ENCODE measurements at places on chromosomes 2 and 18.

- DNase-seq = no peak
These were observed 34.8 kb upstream of the ODC1 start for GRCh38 chr2:10482913-10483312.

DNA sequence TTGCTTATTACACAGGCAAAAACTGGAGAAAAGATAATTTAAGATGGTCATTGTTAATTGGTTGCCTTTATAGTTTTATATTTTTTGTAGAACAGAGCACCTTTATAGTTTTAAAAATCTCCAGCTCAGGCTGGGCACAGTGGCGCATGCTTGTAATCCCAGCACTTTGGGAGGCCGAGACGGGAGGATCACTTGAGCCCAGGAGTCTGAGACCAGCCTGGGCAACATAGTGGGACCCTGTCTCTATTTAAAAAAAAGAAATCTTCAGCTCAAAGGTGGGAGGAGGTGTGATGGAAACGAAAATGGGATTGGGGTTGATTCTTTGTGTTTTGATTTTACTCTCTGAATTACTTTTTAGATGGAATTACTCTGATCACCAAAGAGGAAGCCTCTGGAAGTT lies 85.4 kb downstream of the XRCC5 start:
- DNase-seq = no peak

DNA sequence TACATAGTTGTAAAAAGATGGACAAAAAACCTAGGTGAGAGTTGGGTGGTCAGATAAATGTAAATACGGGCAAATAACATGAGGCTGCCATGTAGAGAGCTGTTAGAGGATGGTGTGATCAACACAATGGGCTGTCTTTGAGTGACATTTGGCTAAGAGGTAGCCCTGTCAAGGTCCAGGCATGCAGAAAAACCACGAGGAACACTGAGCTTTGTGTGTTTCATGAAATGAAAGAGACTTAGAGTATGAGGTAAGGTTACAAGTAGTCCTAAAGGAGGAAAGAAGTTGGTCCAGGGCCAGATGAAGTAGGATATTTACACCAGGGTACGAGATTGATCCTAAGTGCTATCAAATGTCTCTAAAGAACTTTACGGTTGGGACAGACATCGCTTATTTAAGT lies 160.9 kb downstream of the RDH14 start:
- no peak for DNase-seq

DNA sequence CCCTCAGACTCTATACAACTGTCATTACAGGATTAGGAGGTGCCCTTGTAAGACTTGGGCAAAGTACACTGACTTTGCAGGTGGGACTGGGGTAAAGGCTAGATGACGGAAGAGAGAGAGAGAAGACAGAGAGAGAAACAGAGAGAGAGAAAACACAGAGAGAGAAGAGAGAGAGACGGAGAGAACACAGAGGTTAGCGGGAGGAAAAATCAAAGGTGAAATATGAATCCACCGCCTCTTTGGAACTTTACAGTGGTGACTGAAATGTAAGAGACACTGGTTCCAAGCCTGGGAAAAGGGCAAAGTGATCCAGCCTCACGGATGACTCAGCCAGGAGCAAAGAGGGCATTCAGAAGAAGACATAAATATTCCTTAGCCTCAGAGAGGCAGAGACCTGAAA lies 25.1 kb upstream of the CAB39 start:
- DNase-seq = no peak

GRCh38 chr2:137838255-137839092 lies 125.8 kb upstream of the HNMT start:
- DNase-seq = no peak

DNA sequence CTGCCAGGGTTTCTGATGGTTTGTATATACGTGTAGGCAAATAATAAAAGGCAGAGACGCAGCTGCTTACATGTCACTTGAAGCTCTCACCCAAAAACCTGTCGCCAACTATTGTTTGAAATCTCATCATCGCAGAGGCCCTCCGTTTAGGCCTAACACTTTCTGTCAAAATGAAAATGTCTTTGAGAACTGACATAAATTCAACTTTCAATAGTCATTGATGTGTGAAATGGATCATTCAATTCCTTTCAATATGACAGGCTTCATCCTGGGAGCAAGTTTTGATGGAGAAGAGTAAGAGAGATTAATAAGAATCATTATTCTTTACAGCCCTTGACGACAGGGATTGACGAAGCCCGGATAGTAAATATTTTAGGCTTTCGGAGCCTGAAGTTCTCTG lies 2.7 kb downstream of the ACTG2 start:
- DNase-seq = no peak

DNA sequence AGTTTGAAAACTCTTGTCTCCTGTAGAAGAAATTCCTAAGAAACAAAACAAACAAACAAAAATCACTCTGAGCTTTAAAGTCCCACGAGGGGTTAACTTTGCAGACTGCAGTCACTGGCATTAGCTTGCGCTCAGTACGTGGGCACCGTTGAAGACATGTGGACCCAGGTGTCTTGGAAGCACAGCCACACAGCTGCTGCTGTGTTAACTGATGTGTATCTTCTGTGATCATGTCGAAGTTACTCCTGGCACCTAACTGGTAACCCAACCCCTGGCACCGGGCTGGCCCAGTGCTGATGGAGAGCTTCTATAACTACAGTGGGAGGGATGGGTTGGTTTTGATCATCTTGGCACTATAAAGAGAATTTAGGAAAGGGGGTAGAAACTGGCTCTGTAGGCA lies 51.6 kb upstream of the FHL2 start:
- no peak for DNase-seq

- no peak for DNase-seq
These were observed 145.6 kb downstream of the AGAP1 start for GRCh38 chr2:235639428-235639773.

DNA sequence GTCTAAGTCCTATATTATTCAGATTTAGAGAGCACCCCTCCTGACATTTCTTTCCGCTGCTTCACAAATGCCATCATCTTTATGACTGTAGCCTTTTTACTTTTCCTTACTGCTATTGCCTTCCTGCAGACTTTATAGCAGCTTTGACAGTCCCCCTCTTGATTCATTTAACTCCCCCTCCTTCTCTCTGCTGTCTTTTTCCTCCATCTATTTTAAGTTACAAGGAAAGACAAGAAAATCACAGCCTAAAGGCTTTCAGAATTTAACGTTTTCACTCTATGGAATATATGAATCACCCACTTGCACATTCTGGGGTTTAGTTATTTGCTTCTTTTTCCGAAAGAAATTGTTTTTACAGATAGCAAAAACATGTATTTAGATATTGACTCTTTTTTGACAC lies 183.4 kb upstream of the SETBP1 start:
- no peak for DNase-seq

- DNase-seq = peak; percentile 34
These were observed 246.0 kb downstream of the LDLRAD4 start for GRCh38 chr18:13464432-13465123.

DNA sequence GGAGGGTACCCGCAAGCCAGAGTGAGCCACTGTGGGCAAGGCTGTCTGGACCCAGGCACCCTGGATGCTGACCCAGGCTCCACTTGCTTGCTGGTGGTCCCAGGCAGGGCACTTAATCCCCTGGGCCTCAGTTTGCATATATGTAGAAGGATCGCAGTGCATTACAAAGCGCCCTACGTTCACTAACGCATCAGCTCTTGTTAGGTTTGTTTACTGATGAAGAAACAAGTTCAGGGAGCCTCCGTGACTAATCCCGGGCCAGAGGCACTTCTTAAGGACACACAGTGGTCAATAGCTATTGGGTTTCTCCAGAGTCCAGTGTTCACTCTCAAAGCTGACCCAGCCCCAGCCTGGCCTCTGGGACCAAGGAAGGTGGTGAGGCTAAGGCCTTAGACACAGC lies 70.2 kb downstream of the LBH start:
- no peak for DNase-seq

- DNase-seq = no peak
These were observed 55.6 kb upstream of the TEX51 start for GRCh38 chr2:126843081-126843480.

DNA sequence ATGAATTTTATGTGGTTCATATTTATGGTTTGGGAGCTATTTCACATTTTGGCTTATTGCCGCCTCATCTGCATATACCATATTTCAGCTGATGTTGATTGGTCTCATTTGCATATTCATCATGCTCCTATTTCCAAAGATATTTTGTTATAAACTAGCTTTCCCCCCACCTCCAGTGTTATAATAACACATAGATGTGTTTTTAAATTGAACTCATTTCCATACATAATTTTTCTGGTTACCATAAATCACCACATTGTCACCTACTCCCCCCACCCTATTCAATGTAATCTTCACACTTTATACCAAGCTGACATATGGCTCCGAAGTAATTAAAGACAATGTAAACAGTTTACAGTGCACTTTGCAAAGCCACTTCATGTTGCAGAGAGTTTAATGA lies 101.2 kb downstream of the FSHR start:
- DNase-seq = no peak

GRCh38 chr18:76958692-76959341 lies 136.5 kb downstream of the ZNF236 start:
- DNase-seq = no peak

- no peak for DNase-seq
These were observed 1.2 kb upstream of the UGT1A7 start for GRCh38 chr2:233680361-233681045.

DNA sequence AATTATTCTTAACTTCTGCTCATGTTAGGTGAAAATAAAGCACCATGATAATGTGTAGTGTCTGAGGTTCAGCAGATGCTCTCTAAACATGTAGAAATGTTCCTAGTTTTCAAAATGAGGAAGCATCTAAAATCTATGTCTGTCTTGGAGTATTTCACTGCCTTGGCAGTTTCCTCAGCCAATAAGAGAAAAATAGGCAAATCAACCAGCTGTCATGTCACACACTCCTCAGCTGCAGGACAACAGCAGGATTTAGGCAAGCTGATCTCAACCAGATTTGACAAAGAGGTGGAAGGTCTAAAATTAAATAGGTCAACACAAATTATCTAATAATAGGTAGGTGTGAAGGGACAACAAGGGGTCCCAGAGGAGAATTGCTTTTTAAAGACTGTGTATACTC lies 164.1 kb upstream of the BOD1L2 start:
- no peak for DNase-seq

- no peak for DNase-seq
These were observed 29.5 kb upstream of the MYO1B start for GRCh38 chr2:191215666-191216065.

DNA sequence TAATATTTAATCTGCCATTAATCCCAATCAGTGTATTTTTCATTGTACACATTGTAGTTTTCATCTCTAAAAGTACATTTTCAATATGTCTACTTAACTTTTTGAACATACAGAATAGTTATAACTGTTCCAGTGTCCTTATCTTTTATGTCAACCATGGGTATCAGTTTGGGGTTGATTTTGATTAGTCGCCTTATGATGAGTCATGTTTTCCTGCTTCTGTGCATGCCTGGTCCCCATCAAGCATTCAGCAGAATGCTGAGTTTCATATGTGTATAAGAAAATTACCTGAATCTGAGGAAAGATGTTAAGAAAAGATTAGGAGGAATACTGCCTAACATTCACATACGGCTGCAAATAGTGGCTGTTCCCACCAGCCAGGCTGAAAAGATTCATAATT lies 17.7 kb downstream of the SPDYA start:
- DNase-seq = no peak

DNA sequence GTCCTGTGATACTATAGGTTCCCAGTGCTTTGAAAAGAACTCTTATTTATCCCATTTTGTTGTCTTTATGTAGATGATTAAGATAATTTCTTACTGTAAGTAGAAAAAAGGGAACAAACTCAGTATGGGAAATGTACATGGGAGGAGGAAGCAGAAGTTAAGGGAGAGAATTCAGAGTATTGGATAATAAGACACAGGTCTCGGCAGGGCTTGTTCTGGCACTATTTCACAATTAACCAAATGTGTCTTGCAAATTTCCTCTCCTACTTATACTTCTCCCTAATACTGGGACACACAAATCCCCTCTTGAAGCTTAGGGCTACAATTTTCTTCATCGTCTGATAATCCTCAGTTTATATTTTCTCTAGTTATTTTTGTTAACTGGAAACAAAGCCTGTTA lies 744.0 kb downstream of the ADCYAP1 start:
- no peak for DNase-seq

- no peak for DNase-seq
These were observed 190.9 kb downstream of the EIPR1 start for GRCh38 chr2:3186766-3187165.

- DNase-seq = no peak
These were observed 435.1 kb downstream of the MTX2 start for GRCh38 chr2:176704282-176704858.

- no peak for DNase-seq
These were observed 9.4 kb upstream of the ARHGAP28 start for GRCh38 chr18:6719910-6720683.

GRCh38 chr2:133090358-133090757 lies 420.4 kb upstream of the LYPD1 start:
- DNase-seq = no peak

- DNase-seq = no peak
These were observed 70.9 kb downstream of the AFF3 start for GRCh38 chr2:100071335-100072043.

DNA sequence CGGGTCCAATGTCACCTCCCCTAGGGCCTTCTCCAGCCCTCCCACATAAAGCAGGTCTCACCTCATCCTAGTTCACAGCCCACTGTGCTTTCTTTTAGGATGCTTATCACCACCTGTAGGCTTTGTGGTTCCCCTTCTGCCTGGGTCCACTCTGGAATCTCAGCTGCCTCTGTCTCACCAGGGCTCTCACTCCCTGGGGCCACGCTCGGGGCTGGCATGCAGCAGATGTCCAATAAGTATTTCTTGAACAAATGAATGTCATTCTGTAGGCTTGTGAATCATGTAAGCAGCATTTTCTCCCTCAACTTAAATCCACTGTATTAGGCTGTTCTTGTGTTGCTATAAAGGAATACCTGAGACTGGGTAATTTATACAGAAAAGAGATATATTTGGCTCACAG lies 4.3 kb upstream of the SH3BP4 start:
- DNase-seq = no peak

DNA sequence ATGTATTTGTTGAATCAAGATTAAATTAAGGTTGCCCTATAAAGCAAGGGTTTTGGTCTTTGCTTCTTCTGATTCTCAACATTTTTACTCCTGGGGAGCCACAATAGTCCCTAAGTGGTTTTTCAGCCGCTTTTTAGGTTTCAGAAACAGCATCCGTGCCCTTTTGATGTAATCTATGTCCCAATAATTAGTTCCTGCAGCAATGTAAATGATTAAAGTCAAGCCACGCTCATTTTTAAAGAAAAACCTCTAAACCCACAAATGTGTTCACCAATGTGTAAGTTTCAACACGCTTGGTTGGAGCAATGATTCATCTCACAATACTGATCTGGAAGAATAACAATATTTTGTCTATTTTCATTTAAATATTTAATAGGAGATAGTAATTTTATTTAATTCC lies 5.6 kb downstream of the ARL4C start:
- no peak for DNase-seq

DNA sequence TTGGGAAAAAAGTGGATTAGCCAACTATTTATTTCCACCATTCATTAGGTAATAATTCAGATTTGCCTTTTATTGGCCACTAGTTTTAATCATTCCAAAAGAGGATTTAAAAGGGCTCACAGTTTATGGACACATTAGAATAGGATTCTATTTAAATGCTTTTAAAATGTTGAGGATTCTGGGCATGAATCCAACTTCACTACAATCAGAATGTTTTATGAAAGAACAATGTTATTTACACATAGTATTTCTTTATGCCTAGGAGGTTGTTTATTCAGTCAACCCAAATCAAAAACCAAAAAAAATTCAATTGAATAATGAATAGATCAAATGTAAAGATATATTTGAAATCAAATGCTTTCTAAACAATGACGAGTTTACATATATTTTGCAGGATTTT lies 232.2 kb downstream of the GULP1 start:
- no peak for DNase-seq

Data from stimulated activated CD4-positive, alpha-beta T cell treated with anti-CD3 and anti-CD28 coated beads, Interleukin-2, amount 100 ng/mL, for 4 hours (primary cell).